ENCODE measurements at places on chromosomes 1 and 21.
A peak's percentile ranks its signal among the peaks of the same experiment; 100 is the strongest.

DNA sequence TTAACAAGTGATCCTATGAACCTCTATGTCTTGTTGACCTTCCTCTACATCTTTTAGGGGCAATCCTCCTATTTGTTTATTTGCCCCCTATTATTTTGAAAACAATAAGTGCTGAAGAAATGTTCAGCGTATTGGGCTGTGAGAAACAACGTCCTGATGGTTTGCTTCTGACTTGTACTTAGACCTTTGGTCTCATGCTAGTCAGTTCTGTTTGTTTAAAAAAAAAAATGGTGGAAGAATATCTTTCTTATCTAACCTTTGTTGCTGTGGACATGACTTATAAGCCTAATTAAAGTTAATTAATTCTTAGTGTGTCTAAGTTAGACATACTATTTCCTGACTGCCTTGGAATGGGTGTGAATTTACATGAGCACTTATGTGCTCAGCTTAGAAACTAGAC, 20.7 kb downstream of the ATP1A1 start:
- no peak for DNase-seq

DNA sequence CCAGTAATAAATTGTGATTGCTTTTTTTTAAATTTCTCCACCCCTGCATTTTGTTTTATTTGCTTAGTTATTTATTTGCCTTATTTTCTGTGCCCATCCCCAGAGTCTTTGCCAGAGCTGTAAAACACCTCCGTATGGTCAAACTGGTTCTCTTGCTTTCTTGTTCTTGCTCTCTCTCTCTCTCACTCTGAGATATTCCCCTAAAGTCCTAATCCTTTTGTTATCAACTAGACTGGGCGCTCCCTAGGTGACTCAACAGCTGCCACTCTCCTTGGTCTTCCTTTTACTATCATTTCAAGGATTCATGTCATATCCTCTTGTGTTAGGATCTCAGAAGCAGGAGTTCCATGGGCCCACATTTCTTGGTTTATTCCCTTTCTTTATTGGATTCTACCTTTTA, 160.0 kb downstream of the PRDM2 start:
- DNase-seq, result no peak

DNA sequence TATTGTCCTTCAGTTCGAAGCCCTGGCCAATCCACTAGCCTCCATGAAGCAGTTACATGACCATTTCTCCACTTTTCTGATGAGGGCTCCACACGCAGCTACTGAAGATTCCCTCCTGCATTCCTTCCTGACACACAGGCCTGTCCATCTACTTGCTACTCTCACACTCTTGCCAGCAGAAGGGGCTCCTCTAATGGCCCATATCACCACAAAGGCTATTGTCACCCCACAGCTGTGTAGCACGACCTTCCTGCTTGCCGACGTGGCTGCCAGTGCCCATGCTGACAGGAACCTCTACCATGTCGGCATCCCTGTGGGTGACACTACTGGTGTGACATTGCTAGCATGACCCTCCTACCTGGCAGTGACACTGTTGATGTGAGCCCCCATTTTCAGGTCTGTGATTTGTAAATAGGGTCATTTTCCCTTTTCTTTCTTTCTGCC, 1528.6 kb upstream of the TPTE start:
- DNase-seq, result no peak

DNA sequence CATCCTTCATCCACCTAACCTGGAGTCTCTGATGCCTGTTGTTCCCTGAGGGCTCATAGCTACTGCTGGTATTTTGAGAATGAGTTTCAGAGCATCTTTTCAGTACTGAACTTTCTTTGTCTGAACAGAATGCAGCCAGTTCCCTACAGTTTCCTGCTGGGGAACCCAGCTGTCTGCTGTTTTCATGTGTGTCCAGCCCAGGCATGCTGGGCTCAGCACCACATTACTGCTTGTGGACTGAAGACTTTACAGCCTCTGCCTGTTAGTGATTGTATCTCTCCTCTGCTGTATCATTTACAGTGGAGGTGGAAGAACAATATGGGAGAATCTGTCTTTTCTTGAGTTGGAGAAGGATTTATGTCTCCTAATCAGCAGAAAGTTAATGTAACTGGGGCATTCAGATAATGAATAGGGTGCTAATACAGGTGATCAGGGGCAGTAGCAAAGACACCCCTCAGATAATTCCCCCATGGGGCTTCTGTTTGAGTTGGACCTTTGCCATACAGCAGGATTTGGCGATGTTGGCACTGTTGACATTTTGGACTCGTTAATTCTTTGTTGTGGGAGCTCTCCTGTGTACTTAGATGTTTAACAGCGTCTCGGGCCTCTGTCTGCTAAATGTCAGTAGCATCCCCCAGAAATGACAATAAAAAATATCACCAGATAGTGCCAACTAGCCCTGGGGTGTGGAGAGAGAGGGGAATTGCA, 207.7 kb downstream of the HHAT start:
- no peak for DNase-seq

DNA sequence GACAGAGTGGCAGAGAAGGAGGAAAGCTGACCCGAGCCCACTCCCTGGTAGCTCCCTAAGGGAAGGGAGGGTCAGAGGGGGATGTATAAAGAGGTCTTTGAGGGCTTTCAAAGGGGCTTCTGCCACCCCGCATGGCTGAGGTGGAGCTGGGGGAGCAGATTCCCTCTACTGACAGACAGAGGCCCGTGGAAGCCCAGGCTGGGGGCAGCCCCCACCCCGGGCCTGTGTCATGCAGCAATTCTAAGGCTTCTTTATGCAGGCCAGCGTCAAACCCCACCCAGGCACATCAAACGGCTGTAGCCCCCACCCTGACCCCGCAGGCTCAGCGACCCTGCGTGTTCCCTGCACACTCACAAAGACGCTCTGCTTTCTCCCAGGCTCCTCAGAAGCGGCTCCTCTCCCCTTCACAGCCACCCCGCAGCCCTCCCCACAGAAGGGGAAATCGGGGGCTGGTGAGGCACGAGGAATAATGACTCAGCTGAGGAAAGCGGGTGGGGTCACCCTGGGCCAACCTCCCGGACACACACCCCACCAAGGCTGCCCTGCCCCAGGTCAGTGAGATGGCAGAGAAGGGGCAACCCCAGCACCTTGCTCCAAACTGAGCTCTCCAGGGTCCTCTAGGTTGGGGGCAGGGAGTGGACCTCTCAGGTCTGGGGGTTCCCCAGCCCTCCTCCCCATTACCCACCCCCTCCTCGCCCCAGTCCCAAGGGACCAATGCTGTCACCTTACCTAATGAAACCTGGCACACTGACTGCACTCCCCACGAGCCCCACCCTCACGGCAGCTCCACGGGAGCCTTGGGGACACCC, 10.8 kb downstream of the SLC45A3 start:
- DNase-seq, result no peak

DNA sequence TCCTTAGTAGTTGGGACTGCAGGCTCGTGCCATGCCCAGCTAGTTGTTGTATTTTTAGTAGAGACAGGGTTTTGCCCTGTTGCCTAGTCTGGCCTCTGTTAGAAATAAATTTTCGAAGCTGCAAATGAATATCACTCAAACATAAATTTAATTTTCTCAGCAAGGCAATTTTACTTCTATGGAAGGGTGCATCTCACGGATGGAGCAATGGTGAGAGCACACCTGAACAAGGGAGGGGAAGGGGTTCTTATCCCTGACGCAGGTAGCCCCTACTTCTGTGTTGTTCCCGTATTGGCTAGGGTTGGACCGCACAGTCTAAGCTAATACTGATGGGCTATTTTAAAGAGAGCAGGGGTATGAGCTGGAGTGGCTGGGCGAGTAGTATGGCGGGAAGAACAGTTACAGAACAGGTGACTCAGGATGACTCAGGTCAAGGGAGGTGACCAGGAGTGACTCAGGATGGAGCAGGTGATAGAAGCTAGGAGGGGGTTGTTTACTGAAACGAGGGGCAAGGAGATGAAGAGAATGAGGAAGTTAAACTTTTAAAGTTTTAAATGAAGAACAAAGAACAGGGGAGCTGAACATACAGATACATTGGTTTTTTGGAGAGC, 7.5 kb downstream of the MDM4 start:
- no peak for DNase-seq

- no peak for DNase-seq
Observed at GRCh38 chr1:191869790-191870312, 288.4 kb upstream of the RGS18 start.

DNA sequence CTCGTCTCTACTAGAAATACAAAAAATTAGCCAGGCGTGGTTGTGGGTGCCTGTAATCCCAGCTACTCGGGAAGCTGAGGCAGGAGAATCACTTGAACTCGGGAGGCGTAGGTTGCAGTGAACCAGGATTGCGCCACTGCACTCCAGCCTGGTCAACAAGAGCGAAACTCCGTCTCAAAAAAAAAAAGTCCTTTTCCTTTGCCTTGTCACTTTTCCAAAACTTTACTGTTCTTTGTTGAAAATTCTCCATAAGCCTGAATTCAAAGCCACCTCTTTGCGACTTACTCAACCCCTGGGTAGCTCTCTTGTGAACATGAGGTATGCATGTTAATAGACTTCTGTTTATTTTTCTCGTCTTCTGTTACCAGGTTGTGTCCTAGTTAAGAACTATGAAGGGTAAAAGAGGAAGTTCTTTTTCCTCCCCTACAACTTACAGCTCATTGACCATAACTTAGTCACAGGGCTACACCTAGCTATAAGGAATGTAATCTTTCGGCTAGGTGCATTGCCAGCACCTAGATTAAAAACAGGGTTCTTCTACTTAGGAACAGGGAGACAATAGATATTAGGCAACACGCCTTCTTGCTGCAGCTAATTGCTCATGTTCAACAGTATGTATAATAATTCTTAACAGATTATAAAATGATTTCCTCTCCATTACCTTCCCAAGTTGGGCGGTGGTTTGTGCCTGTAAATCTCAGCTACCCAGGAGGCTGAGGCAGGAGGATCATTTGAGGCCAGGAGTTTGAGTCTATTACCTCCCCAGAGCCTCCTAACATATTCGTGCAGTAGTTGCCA, 40.9 kb downstream of the PTAFR start:
- DNase-seq, result no peak

DNA sequence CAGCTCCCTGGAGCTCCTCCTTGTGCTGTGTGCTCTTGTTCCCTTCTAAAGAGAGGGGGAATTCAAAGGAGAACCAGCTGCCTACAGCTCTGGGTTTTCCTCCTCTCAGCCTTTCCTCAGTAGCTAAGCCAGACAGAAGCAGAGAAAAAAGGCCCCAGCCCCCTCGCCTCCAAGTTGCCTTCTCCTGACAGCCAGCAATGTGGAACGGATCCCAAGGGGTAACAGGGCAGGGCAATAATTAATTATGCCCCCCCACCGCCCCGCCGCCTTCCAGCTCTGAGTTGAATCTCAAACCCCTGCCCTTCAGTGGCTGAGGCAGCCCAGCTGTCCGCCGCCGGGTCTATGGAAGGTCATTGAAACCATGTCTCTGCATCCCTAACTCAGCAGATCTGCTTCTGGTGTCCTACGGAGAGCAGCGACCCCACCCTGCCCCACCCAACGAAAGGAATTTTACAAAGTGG, 69.0 kb upstream of the GOLT1A start:
- DNase-seq, result no peak

DNA sequence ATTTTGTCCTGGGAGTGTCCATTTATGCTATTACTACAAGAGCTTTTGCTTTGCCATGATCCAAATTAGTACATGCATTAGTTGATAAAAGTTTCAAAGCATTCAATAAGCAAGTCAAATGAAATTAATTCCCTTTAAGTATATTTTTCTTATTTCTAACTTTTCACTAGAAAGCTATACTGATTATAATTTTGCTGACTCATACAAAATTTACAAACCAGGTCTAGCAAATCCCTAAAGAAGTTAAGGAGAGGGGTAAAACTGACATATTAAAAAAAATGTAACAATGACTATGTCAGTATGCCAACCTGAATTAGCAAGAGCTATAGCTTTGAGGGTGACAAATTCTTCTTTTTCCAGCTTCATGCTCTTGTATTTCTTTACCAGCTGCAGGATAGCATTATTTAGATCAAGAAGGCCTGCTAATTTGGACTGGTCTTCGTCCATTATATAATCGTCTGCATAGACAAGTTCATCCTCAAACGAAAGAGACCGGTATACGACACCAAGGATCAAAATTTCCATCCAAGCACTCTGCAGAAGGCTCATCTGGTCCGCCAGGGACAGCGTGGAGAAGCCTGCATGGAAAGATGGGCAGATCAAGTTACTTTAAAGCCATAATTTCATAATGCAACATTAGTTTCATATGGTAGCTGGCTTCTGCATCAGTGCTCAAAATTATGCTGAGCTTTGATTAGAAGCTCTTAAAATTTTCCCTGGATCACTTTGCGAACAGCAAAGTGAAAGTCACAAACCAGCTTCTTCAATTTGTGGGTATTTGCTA, 95.8 kb upstream of the USH2A start:
- no peak for DNase-seq

DNA sequence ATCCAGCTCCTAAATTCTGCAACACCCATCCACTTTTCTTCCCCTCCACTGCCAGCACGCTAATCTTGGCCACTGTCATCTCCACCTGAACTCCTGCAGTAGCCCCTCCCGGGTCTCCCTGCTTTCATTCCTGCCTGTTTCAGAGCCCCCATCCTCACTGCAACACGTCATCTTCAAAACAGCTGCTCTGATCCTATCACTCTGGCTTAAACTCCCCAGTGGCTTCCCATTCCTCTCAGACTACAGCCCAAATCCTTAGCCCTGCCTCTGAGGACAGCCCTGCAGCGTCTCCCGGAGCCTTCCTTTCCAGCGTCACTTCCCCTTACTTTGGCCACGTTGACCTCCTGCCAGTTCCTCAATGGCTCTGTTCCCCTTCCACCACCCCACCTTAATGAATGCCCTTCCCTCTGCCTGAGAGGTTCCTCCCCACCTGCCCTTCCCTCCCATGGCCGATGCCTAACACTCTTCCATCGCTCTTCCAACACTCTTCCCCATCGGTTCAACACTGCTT, 22.9 kb upstream of the IFNAR2 start:
- DNase-seq, result no peak

GRCh38 chr1:30321246-30321910, 402.0 kb downstream of the MATN1 start:
- no peak for DNase-seq

DNA sequence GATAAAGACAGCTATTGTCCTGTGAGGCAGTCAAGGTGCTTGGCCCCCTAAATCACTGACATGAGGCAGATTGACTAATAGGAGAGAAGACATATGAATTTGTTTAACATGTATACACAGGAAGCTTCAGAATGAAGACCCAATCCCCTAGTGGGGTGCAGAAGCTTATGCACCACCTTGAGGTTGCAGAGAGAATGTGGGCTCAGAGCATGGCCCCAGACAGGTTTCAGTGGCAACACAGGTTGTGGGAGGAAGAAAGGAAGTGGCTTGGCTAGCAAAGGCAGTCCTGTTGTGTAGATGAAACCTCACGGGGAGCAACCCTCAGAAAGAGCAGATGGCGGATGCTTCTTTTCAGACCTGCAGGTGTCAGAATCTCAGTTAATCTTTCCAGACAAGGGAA, 37.0 kb upstream of the PARP1 start:
- peak; percentile 75 for DNase-seq

Data from naive thymus-derived CD4-positive, alpha-beta T cell (primary cell).